ENCODE measurements at places on chromosomes 7 and 10.

- no peak for DNase-seq
Observed at GRCh38 chr7:107025449-107026103, 18.9 kb upstream of the PRKAR2B start.

- no peak for DNase-seq
Observed at GRCh38 chr10:48542471-48543181, 62.2 kb downstream of the ARHGAP22 start.

- DNase-seq = no peak
Observed at GRCh38 chr10:131490991-131491594, 179.6 kb upstream of the TCERG1L start.

DNA sequence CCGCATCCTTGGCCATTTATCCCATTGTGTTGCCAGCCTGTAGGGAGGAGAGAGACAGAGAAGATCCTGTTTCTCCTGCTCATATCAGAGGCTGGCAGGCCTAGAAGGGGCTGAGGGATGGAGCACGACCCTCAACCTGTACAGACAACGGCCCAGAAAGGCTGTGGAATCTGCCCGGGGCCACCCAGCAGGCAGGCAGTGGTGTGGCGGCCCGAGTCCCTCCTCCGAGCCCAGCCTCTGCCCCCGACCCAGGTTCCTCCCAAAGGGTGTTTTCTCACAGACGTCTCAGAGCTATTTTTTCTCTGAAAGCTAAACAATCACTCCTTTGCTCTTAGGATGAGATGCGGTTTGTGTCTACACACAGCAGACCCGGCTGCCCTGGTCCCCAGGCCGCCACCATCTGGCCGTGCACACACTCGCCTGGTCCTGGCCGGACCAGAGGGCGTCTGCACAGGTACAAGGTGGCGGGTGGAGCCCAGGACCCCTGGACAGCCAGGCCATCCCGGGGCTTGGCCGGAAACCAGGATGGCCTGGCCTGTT is 69.3 kb downstream of the FOXL3 start:
- DNase-seq = no peak

DNA sequence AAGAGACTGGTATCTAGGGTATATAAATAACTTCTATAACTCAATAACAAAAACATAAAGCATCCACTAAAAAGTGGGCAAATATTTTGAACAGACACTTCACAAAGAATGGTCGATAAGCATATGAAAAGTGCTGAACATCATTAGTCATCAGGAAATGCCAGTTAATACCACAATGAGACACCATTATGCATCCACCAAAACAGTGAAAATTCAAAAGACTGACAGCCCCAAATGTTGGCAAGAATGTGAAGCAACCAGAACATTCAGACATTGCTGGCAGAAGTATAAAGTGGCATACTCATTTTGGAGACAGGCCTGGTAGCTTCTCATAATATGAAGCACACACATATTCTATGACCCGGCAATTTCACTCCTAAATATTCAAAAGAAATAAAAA is 26.5 kb upstream of the GSAP start:
- no peak for DNase-seq

Data from NCI-H146 (cell line).